ENCODE measurements at places on chromosomes 7 and 10. TPM values are rescaled to one million over a fixed set of nuclear protein-coding genes. Genes with fewer than 3 reads are reported as not detected.

The SLK gene
- 50.6 TPM for total RNA-seq

The ZNF12 gene
- 28.5 TPM for total RNA-seq

The SEMA3C gene
- 327 TPM for total RNA-seq

The RBP3 gene
- not detected for total RNA-seq

The ZNF503 gene
- total RNA-seq: 0.98 TPM

The CPN1 gene
- not detected for total RNA-seq

The INHBA gene
- total RNA-seq: 7.9 TPM

The MORN4 gene
- 28.3 TPM for total RNA-seq

The PCDH15 gene
- total RNA-seq: 6.1 TPM

The SEC61A2 gene
- 53.6 TPM for total RNA-seq

The VWA2 gene
- 2.2 TPM for total RNA-seq

The UPK3BL2 gene
- total RNA-seq: 3.2 TPM

The DNA2 gene
- total RNA-seq: 20.7 TPM

The OR13A1 gene
- not detected for total RNA-seq

The SFTPD gene
- 0.25 TPM for total RNA-seq

The TMEM196 gene
- 12.0 TPM for total RNA-seq

The NUTM2E gene
- total RNA-seq: 2.2 TPM

The AP3M1 gene
- 33.4 TPM for total RNA-seq

The STOX1 gene
- total RNA-seq: 6.4 TPM

The CUL2 gene
- total RNA-seq: 45.0 TPM

The LRRC61 gene
- total RNA-seq: 14.0 TPM

The GIMAP8 gene
- 0.74 TPM for total RNA-seq

The RAMP3 gene
- 6.1 TPM for total RNA-seq

The CFAP69 gene
- 6.9 TPM for total RNA-seq

The MASTL gene
- total RNA-seq: 7.6 TPM

All from temporal lobe (tissue), 4 donors.